A549 treated with CpdA at 1 μM for 4 hours (cell line): ENCODE measurements at places on chromosomes 16 and 17. TPM values are rescaled to one million over a fixed set of nuclear protein-coding genes. Genes with fewer than 3 reads are reported as not detected.

The ASPA gene
- not detected in 5 replicates for total RNA-seq

The TEX19 gene
- 0.22 to 0.59 TPM (median 0.33 TPM) in 5 replicates for total RNA-seq

The HSD17B1 gene
- total RNA-seq, result 1.2 to 1.9 TPM (median 1.5 TPM) in 5 replicates

The MARCHF10 gene
- 0.27 to 1.3 TPM (median 0.74 TPM) in 5 replicates for total RNA-seq

The CACNG3 gene
- not detected in 5 replicates for total RNA-seq
